ENCODE measurements at places on chromosomes 5 and 9. TPM values are rescaled to one million over a fixed set of nuclear protein-coding genes. Genes with fewer than 3 reads are reported as not detected.

Gene PCDHB7
- total RNA-seq, result 3.0 TPM

Gene GAPVD1
- total RNA-seq, result 61.4 TPM

Gene FOXB2
- total RNA-seq, result not detected

Gene FAT2
- 5.6 TPM for total RNA-seq

All from gastroesophageal sphincter (tissue), 4 donors.